CD8-positive, alpha-beta T cell (primary cell): ENCODE measurements at places on chromosomes 7 and 10.

GRCh38 chr10:21314906-21315644 lies 210.4 kb downstream of the SKIDA1 start:
- no peak for DNase-seq

GRCh38 chr7:55108401-55108800 lies 89.6 kb downstream of the EGFR start:
- no peak for DNase-seq

DNA sequence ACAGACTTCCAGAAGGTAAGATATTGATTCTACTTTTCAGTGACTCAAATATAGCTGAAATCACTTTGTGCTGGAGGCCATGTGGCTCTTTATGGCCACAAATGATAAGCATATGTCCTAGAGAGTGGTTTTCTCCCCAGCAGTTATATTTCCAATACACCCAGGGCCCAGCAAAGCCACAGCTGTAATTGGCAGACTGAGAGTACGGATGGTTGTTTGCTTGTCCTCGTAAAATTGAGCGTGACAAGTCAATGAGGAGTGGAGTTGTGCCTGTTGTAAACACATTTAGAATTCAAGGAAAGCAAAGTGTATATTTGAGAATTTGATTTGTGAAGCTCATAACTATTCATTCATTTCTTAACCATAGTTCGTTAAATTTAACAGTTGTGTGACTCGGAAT lies 201.8 kb downstream of the LHFPL3 start:
- no peak for DNase-seq

DNA sequence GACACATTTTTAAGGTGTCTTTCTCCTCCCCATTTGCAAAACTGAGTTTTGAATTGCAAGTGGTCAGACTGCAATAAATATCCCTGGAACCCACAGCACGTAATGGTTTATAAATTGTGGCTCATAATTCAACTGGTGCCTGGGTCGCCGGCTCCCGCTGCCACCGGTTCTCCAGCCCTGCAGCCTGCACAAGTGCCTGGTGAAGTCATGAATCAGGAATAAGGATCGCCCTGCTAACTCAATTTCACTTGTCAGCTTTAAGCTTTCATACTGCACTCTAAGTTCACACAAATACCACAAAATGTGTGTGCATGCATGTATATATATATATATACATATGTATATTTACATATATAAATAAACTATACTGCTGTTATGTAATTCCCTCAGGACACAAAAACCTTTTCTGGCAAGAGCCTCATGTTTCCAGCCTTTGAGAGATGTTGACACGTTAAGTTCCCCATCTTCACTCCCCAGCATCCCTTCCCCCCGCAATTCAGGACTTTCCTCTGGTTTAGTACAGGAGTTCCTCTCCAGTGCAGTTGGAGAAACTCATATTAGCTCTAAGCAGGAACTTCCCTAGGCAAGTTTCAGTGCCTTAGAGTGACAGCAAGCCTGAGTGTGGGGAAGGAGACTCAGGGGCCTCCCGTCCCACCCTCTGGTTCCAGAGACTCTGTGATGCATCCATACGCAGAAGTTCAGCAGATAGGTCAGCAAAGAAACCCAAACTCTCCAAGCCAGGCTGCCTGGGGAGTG lies 129.2 kb upstream of the UNC5B start:
- no peak for DNase-seq

DNA sequence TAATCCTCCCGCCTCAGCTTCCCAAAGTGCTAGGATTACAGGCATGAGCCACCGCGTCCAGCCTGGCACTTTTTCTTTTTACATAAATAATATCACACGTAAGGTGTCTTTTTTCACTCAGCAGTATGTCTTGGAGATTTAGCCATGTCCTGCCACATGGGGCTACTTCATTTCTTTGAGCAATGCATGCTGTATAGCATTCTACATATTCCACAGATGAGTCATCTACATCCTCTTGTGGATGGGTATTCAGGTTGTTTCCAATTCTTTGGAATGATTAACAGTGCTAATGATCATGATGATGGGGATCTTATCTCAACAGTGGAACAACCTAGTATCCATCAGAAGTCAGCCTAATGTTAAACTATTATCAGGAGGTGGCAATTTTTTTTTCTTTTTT lies 50.8 kb downstream of the ZNF503 start:
- no peak for DNase-seq

DNA sequence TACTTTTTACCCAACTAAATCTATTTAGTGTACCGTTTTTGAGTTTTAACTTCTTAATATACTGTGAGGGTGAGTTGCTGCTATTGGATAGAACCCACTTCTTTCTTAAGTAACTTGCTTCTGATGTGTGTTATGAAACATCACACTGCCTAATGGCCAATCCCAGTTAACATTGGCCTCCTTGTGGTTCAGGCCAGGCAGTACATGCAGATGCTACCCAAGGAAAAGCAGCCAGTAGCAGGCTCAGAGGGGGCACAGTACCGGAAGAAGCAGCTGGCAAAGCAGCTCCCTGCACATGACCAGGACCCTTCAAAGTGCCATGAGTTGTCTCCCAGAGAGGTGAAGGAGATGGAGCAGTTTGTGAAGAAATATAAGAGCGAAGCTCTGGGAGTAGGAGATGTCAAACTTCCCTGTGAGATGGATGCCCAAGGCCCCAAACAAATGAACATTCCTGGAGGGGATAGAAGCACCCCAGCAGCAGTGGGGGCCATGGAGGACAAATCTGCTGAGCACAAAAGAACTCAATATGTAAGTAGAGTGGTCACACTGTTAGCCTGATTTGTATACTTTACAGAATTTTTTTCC lies 39.7 kb downstream of the TES start:
- DNase-seq, result no peak

- no peak for DNase-seq
Measured at GRCh38 chr7:12805957-12806356, 118.5 kb downstream of the ARL4A start.

- no peak for DNase-seq
Measured at GRCh38 chr7:98085674-98086073, 21.0 kb upstream of the LMTK2 start.

DNA sequence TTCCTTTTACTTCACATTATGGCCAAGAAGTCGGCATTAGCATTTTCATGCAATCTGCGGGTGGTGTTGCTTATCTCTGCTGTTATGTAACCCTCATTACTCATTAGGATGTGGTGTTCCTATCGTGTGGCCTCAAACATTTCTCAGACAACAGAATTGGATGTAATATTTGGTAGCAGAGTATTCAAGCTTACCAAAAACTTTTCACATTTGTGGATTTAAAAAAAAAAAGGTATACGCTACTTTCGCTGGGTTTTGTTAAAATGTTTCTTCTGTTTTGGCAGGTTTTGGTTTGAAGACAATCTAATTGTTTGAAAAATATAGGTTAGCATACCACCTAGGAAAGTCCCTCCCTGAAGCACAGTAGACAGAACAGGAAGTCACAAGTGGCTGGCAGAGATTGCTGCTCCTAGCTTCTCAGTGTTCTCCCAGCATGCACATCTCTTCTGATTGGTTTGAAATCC lies 128.8 kb downstream of the GATA3 start:
- peak; percentile 88 for DNase-seq

- no peak for DNase-seq
Measured at GRCh38 chr10:96890172-96890513, 58.0 kb downstream of the LCOR start.

GRCh38 chr7:35695473-35695850 lies 527 bp upstream of the HERPUD2 start:
- DNase-seq, result no peak

DNA sequence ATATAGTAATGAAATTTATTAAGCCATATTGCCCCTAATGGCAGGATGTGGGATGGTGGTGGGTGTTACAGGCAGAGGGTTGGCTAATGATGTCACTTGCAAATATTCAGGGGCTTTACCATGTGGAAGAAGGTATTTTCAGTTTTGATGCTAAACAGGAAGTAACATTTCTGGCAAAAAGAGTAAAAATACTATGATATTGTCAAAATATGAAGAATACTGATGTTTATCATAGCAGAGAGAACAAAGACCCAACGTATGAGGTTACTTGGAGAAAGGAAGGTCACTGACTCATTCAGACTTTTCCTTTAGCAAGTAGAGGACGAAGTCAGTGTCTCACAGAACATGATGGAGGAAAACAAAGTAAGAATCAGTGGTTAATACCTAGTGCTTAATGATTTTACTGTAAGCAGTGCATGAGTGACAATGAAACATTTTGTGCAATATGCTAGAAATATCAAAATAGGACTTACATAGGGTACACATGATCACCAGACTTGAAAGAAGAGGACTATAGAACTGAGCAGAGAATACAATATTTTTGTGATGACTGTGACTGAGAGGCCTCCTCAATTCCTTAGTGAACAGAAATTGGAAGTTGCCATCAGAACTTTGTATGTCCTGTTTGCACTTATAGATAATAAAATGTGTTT lies 89.7 kb upstream of the STEAP4 start:
- DNase-seq, result no peak

DNA sequence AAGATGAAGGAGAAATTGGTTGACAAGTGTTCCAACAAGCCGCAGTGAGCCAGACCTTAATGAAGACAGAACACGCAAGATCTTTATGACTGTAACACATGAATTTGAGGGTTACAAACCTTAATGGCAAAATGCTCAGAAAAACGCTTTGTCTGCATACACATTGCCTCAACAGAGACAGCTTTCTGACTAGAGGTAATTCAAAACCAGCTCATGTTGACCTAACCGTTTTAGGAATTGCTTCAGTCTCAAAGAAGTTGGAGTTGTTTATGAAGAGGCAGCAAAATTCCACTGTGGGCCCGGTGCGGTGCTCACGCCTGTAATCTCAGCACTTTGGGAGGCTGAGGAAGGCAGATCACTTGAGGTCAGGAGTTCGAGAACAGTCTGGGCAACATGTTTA lies 2.2 kb upstream of the GTF2I start:
- no peak for DNase-seq

DNA sequence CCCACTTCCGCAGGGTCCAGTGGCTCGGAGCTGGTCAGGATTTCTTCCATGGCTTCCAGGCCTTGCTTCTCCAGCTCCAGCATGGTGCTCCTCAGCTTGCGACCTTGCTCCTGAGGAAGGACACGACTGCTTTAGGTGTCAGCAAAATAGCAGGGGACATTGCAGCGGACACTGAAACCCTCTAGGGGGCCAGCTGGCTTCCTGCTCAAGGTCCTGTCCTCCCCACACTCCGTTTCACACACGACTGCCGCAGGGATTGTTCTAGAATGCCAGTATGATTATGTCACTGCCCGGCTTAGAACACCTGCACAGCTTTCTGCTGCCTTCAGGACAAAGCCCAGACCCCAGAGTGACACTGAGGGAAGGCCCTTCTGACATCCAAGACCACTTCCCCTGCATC lies 65.6 kb downstream of the SCRN1 start:
- no peak for DNase-seq

DNA sequence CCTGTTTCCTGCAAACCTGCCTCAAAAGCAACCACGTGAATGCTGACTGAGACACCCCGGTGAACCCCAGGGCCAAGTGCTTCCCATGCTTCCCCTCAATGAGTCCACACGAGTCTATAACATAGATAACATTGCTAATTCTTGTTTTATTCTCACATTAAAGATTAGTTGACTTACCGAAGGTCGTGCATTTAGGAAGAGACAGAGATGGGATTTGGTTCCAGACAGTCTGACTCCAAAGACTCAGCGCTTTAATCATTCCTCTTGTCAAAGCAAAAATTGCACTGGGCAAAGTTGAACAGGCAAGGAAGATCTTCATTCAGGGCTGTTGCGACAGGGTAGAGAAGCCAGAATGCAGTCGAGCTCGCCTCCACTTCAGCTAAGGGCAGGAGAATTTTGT lies 435.6 kb upstream of the C7orf33 start:
- DNase-seq, result no peak
